Activated T-helper 2 cell treated with anti-CD3 and anti-CD28 coated beads, Interferon-gamma antibody, Interleukin-2, Interleukin-4, amounts not matched to agents 10 μg/mL and 5 μg/mL and 100 μg/mL, durations not matched to agents 14 hours and 24 hours and 36 hours (primary cell): ENCODE measurements at places on chromosomes 11 and 22. TPM values are rescaled to one million over a fixed set of nuclear protein-coding genes. Genes with fewer than 3 reads are reported as not detected.

Gene CST6
- 0.69 and 0.75 TPM in 2 replicates for total RNA-seq

Gene MIAT
- 11.9 and 13.0 TPM in 2 replicates for total RNA-seq

Gene CTSF
- 0.73 and 0.85 TPM in 2 replicates for total RNA-seq

Gene OR6A2
- total RNA-seq, result 0.32 and 0.53 TPM in 2 replicates

GRCh38 chr11:115363426-115363825 lies 140.8 kb downstream of the CADM1 start:
- no peaks in the 10 kb centered on the region for H3K27me3 ChIP-seq
- H3K36me3 ChIP-seq, result no peaks in the 10 kb centered on the region
- no peak overlapping the region for H3K27ac ChIP-seq
- H3K4me1 ChIP-seq, result no peaks in the 10 kb centered on the region

DNA sequence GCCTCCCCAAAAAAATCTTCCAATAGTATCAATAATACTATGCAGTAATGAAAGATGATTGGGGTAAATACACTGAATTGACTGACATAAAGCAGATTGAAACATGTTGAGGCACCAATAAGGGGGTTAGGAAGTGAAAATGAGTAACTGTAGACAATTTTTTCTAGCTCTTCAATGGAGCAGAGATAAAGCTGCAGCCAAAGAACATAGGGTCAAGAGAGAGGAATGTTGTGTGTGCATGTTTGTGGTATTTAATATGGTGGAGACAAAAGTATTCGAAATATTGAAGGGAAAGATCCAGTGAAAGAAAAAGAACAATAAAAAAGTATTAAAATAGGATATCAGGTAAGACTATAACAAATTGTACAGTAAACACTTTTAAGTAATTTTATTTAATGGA lies 450.0 kb upstream of the CCDC179 start:
- DNase-seq, result no peak
- no peaks in the 10 kb centered on the region for H3K36me3 ChIP-seq
- no peak overlapping the region for H3K27ac ChIP-seq
- H3K4me3 ChIP-seq, result no peak overlapping the region

- no peaks in the 10 kb centered on the region for H3K36me3 ChIP-seq
- no peak overlapping the region for H3K4me3 ChIP-seq
- DNase-seq, result no peak
- no peak overlapping the region for H3K27ac ChIP-seq
- no peaks in the 10 kb centered on the region for H3K4me1 ChIP-seq
These were observed 123.6 kb upstream of the CADM1 start for GRCh38 chr11:115627666-115628460.

GRCh38 chr11:74714904-74715303 lies 16.3 kb downstream of the CHRDL2 start:
- H3K4me1 ChIP-seq, result peaks cover 3% of the 10 kb centered on the region
- peaks cover 2% of the 10 kb centered on the region for H3K27me3 ChIP-seq
- no peak for DNase-seq
- no peak overlapping the region for H3K4me3 ChIP-seq

Gene ARL2
- 70.0 and 77.0 TPM in 2 replicates for total RNA-seq

Gene GRAP2
- 44.1 and 46.5 TPM in 2 replicates for total RNA-seq

- no peaks in the 10 kb centered on the region for H3K4me1 ChIP-seq
- H3K27me3 ChIP-seq, result no peaks in the 10 kb centered on the region
- H3K36me3 ChIP-seq, result no peaks in the 10 kb centered on the region
- no peak for DNase-seq
- no peak overlapping the region for H3K27ac ChIP-seq
- no peak overlapping the region for H3K4me3 ChIP-seq
These were observed 137.7 kb upstream of the DDI1 start for GRCh38 chr11:103898577-103899336.

GRCh38 chr11:19419808-19420207 lies 179.1 kb upstream of the E2F8 start:
- DNase-seq, result no peak
- no peaks in the 10 kb centered on the region for H3K36me3 ChIP-seq
- H3K4me3 ChIP-seq, result no peak overlapping the region
- peaks cover 5% of the 10 kb centered on the region for H3K27me3 ChIP-seq
- H3K4me1 ChIP-seq, result no peaks in the 10 kb centered on the region
- H3K27ac ChIP-seq, result no peak overlapping the region
